ENCODE measurements at places on chromosomes 7 and 10.

DNA sequence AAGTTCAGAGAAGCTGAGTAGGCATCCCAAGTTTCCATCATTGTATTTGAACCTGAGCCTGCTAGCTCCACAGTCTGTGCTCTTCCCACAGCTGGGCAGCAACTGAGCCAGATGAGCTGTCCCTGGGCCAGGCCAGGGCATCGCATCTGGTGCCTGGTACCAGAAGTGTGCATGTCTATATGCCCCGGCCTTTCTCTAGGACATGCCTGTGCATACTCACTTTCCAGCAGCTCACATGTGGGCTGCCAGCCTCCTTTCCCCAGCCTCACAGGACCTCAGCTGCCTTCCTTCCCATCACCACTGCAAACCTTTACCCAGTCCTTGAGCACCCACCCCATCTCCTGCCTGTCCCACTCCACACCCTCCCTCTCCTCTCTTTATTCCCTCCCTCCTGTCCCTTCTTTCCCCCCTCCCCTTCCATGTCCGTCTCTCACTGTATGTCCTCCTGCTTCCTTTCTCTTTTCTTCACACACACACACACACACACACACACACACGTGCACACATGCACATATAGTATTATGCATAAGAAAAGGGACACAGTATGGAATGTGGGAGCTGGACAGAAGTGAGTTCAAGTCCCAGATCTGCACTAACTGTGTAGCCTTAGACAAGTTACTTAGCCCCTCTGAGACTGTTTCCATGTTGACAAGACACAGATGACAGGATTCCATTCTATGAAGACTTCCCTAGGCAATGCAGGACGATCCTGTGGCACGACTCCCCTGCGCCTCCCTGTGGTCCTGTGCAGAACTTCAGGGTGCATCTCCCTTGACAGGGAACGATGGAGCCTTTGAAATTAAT lies 10.9 kb downstream of the CDHR1 start:
- no peak for DNase-seq

DNA sequence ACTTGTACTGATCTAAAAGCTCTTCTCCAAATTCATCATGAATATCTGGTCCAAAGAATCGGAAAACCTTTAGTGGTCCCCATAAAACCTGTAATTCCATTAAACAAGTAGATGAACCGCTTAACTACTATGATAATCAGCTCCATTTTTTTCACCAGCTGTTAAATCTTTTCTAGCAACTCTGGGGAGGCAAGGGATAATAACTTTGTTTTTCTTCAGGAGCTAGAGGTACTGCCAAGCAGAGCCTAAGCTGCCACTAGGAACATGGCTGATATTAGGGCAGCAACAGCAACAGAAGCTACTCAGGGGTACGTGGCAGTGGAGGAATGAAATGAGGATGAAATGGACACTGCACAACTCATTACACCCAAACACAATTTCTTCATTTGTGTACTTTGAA lies 138.0 kb downstream of the SRPK2 start:
- no peak for DNase-seq

DNA sequence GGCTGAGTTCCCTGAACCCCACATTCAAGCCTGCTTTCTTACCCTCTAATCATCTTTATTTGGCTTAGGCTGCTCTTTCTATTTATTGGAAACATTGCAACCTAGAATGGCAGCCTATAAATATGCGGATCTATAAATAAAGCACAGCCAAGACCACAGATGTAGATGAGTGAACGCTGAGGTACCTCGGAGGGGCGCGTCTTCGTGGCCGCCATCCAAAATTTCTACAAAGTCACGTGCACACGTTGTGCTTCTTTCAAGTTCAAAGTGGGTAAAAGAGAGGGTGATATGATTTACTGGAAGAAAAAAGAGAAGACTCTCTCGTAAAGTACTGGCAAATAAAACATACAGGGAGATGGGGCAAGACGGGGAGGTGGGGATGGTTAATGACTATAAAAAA lies 132.6 kb upstream of the RSU1 start:
- peak; percentile 41 for DNase-seq

DNA sequence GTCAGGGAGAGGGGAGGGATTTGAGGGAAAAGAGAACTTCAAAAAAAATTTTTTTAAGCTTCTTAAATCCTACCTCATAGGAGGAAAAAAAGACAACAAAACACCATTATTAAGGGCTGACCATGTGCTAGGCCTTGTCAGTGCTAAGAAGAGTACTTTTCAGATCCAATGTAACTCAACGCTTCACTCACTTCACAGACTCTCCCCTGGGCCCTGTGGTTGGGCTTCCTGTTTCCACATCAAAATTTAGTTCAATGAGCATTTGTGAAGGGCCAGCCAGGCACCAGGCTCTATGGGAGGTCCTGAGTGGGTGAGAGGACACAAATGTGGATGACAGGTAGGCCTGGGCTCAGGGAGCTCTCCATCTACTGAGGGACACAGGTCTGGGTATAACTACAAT lies 249.8 kb downstream of the PTEN start:
- no peak for DNase-seq

GRCh38 chr10:61752111-61753011 lies 89.6 kb downstream of the CABCOCO1 start:
- peak; percentile 61 for DNase-seq

DNA sequence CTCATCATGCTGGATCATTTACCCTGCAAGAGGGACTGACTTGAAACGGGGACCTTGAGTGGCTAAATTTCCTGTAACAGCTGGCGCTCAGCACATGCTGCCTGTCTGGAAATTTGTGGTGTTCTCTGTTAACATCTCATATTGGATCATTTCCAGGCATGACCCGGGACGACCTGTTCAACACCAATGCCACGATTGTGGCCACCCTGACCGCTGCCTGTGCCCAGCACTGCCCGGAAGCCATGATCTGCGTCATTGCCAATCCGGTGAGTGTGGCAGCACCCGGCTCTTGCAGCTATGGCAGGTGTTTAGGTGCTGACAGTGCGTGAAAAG lies 9.9 kb downstream of the MDH2 start:
- no peak for DNase-seq

DNA sequence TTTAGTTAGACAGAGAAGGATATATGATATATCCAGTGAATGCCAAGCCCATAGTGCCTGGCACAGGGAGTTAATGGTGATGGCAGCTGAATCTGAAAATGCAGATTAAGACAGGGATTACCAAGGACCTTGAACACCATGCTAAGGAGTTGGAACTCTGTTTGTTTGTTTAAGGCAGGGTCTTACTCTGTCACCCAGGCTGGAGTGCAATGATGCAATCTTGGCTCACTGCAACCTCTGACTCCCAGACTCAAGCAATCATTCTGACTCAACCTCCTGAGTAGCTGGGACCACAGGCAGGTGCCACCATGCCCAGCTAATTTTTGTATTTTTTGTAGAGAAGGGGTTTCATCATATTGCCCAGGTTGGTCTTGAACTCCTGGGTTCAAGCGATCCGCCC lies 1.6 kb downstream of the AKR1D1 start:
- no peak for DNase-seq

GRCh38 chr10:112370424-112370819 lies 3.5 kb upstream of the ACSL5 start:
- DNase-seq: no peak

GRCh38 chr10:89342206-89342958 lies 14.6 kb downstream of the IFIT3 start:
- peak; percentile 81 for DNase-seq

GRCh38 chr10:112373912-112374338 lies at the start of gene ACSL5:
ACSL5 (plus strand) TSS chr10:112374116; CDS start chr10:112394947, 20,831 bp downstream.
- DNase-seq: no peak

DNA sequence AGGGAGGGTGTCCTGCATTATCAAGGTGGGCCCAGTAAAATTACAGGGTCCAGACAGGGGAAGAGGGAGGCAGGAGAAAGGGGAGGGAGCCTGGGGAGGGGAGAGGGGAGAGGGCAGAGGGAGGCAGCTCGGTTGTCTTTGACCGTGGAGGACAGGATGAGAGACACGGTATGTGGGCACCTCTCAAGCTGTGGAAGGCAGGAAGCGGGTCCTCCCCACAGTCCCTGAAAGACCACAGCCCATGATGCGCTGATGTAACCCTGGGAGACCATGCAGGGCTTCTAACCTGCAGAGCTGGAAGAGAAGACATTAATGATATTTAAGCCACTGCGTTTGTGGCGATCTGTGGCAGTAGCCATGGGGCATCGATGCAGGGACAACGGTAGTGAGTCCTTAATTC lies 27.2 kb upstream of the MNX1 start:
- no peak for DNase-seq

All from astrocyte (in vitro differentiated cells and primary cell).